Epithelial cell of proximal tubule (primary cell): ENCODE measurements at places on chromosomes 7 and 10. TPM values are rescaled to one million over a fixed set of nuclear protein-coding genes. Genes with fewer than 3 reads are reported as not detected.
A peak's percentile ranks its signal among the peaks of the same experiment; 100 is the strongest.

- DNase-seq, result peak; percentile 69
Measured at GRCh38 chr10:28984431-28984830, 304.4 kb upstream of the LYZL1 start.

GRCh38 chr7:124752310-124752709 is 13.3 kb downstream of the GPR37 start:
- no peak for DNase-seq

DNA sequence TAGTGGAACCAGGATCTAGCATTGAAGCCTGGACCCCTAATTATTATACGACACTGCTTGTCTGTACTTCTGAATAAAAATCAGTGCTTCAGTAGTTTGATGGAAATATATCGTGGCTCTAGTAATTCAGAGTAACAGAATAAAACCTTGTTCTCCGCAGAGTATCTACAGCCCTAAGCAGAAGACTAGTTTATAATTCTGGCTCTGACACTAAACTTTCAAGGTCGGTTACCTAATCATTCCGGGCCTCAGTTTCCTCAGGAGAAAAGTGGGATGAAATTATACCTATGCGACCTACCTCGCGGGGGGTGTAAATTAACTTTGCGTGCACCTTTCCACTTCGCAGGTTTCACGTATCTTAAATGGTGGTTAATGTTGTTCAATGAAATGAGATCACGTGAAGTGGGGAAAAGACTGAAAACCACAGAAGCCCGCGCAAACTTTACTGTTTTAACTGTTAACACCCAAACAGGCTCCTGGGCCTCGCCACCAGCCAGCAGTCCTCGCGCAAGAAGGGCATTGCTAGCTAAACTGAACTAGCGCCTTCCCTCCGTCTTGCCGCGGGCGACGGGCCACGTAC is 615 bp downstream of the THAP5 start:
- DNase-seq, result no peak

DNA sequence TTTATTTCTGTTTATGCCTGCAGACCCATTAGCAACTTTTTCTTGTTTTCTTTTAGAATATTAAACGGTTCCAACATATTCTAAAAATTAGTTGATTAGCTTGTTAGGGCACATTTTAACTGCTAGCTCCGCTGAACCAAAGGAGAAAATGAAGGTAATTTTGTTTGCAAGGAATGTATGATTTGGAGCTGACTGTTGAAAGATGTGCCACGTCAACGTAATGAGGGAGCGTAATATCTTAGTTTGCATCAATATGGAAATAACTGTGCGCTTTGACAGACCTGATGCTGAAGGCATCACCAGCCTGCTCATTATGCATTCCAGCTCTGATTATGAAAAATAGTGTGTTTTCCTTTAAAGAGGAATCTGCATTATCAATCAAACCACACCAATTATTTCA is 102.0 kb upstream of the CTBP2 start:
- DNase-seq, result no peak

DNA sequence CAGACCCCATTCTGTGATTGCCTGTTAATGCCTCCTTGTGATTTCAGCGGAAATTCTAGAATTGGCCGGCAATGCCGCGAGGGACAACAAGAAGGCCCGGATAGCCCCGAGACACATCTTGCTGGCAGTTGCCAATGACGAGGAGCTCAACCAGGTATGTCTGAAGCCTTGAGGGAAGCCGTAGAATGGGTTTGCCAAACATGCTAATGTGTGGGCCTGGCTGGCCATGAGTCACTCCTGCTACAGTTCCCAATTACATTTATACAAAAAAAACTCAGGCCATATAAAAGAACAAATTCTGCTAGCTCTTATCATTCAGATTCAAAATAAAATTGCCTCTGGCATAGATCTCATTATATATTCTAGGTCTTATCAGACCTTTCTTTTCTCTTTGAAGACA is 37.4 kb downstream of the MACROH2A2 start:
- DNase-seq, result no peak

DNA sequence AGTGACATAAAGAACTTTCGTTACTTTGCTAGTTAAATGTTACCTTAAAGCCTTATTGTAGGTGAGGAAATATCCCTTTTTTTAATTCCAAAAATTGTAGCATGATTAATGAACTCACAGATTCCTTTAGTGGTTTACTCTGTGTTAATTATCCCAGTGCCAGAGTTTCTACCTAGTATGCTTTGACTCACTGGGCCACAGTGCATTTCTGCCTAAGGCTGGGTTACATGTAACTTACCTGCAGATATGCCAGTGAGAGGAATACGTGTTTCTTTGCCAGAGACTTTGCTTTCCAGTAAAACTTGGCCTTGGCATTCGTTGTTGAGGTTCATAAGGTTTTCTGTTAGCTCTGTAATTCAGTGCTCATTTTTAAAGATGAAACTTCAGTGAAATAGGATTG is 380.8 kb upstream of the LRGUK start:
- no peak for DNase-seq

DNA sequence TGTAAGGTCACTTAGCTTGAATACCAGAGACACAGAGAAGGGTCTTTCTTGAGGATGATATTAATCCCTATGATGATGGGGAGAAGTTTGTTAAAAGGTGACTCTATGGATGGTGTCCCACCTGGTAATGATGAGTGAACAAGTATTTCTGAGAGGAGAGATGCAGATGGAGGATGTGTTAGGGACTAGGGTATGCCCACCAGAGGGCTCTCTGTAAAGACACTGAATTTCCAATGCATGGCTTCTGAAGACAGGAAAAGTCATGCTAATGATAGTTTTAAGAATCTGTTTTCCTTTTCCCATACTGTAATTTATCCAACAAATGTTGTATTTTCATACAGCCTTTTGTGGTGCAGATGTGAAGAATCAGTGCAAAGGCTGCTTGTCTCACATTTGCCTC is 1250.9 kb upstream of the CELF2 start:
- DNase-seq, result no peak

GRCh38 chr7:7228967-7229366 is 46.6 kb downstream of the C1GALT1 start:
- no peak for DNase-seq

DNA sequence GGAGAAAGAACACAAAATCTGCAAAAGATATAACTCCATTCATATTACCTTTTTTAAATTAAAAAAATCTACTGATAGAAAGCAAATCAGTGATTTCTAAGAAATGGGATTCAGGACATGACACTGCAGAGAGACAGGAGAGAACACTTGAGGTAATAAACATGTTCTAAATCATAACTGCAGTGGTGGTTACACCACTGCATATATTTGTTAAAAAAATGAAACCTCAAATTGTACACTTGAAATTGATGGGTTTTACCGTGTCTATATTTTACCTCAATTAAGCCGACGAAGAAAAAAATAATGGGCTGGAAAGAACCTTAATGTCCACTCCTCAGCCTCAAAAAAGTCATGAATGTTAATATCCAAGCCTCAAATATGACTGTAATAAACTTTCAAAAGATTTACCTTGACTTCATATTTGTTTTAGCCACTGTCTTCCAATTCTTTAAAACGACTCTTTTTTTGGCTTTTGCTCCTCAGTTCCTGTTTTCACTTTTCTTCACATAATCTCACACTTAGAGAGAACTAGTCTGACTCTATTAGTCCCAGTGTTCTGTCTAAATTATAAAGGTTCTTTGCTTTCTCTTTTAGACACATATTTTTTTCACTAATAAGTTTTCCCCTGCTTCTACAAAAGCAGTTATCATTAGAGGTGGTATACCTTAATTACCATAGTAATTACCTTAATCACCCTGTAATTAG is 502.4 kb downstream of the GRM8 start:
- DNase-seq, result no peak

DNA sequence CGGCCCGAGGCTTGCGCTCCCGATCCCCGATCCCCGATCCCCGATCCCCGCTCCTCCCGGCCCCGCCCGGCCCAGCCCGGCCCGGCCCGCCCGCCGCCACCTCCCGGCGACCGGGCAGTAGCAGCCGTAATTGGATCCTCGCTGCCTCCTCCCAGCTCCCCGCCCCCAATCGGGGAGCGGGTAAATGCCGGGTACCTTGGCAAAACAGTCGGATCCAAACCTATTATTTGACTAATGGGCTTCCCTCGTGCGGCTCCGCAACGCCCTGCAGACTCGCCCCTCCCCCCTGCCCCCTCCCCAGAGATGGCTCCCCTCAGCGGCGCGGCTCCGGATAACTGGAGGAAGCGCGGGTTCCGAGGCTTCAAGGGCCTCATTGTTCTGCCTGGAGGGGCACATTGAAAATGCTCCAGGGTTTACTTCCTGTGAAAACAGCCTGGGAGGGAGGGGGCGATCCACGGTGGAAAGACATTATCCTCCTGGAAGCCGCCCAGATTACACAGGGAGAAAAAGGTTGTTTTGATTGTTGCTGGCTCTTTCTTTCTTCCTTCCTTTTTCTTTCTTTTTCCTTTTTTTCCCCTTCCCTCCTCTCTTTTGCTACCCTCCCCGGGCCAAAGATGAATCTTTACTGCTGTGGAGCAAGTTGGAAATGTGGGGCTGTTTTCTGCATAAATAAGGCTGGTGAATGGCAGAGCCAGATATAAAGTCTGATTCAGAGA is 94.7 kb upstream of the ZMIZ1 start:
- no peak for DNase-seq

DNA sequence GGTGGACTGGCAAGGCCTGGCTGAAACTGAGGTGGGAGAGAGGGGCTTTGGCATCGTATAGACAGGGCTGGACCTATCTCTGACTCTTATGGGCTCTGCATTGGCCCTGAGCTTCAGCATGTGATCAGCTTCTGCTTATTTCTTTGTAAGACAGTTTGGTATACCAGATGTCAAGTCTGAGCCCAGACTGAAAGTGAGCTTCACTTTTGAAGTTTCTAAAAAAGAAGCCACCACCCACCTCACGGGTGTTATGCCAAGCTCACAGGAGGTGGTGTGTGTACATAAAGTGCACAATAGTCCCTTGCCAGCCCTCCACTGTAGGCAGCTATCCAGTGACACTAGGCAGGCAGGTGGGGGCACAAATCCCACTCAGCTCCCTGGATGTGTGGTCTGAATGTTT is 68.7 kb upstream of the SEPHS1 start:
- DNase-seq, result no peak

The SYT15B gene
- 0.07 TPM in 1 of 2 replicates, not detected in the other for total RNA-seq

The ANKRD30A gene
- total RNA-seq, result not detected in 2 replicates

The NUP42 gene
- 22.2 and 62.5 TPM in 2 replicates for total RNA-seq
